Endodermal cell (in vitro differentiated cells): ENCODE measurements at places on chromosomes 7 and 10. TPM values are rescaled to one million over a fixed set of nuclear protein-coding genes. Genes with fewer than 3 reads are reported as not detected.

CPN1 gene
- total RNA-seq: 0.31 to 0.71 TPM (median 0.61 TPM) in 3 replicates

DNA sequence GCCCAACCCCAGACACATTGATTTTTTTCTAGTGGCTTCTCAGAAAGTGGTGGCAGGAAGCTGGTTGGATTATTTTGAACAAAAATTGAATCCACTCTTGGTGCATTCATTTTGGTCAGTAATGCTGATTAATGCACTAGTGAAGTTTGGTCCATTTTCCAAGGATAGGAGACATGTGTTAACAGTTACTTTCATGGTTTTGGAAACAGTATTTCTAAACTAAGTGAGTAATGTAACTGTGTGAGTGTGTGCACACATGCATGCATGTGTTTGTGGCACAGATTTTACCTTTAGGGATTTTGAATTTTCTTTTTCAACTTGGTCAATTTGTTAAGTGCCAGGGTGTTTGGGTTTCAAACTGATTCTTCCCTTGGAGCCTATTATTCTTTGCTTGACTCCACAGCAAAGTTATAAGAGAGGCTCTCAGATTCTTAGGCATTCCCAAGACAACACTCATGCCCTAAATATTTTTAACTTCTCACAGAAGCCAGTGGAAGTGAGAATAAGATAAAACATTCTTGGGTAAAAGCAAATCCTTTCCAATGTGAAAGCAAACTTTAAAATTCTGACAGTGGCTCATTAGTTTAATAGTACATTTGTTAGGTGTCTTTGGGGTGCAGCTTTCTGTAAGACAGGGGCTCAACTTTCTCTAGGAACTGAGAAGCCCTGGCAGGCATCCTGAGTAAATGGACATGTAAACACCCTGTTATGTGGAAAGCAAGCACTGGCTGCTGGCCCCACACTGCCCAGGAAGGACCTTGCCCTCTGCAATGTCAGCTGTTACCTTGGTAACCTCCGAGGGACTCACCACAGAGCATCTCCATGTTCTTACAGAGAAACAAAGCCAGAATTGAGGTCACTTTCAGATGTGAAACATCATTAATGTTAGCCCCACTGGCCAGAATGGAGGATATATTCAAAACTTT is 68.4 kb downstream of the ASAH2B start:
- H3K27me3 ChIP-seq: no peaks in the 10 kb centered on the region
- H3K36me3 ChIP-seq: no peaks in the 10 kb centered on the region
- H3K4me1 ChIP-seq: peaks cover 3% of the 10 kb centered on the region
- DNase-seq: no peak

TAC1 gene
- not detected in 3 replicates for total RNA-seq

DNA sequence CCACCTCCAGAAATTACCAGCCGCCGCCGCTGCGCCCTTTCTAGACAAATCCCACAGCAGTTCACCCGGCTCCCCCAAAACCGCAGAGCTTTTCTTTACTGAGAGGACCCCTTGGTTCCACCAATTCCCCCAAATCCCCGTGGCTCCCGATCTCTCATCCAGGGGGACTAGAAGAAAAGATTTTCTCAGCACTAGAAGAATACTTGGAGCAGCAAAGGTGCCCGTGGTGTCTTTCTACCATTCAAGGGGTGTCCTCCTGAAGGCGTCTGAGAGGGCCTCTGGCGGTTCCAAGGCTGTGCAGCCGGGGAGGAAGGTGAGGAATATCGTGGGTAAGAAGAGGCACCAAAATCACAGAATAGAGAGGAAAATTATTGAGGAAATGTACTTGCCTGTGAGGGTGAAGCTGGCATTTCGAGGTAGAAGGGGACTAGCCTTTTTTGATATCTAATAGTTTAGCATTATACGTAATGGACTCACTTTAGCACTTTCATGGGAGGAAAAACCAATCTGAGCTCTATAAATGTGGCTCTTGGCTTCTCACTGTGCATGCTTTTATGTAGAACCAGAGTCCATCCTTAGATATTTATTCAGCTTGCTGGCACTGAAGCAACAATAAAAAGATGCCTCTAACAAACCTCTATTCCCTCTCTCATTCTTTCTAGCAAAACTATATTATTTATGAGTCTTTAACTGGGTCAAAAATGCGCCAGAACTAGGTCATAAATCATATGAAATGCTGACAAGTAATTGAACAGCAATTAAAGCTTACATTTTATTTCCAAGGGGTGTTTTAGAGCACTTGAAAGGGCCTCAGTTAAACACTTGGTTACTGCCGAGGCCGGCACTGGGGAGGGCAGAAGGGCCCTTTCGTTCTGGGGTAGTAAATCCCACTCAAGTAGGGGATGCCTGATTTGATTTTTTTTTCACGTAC is 13.8 kb upstream of the HOXA2 start:
- no peak for DNase-seq
- H3K27ac ChIP-seq: no peak overlapping the region
- peaks cover 97% of the 10 kb centered on the region for H3K27me3 ChIP-seq
- no peak overlapping the region for H3K4me3 ChIP-seq
- no peaks in the 10 kb centered on the region for H3K36me3 ChIP-seq
- H3K4me1 ChIP-seq: no peaks in the 10 kb centered on the region

PPP1R17 gene
- total RNA-seq: not detected in 3 replicates

DNA sequence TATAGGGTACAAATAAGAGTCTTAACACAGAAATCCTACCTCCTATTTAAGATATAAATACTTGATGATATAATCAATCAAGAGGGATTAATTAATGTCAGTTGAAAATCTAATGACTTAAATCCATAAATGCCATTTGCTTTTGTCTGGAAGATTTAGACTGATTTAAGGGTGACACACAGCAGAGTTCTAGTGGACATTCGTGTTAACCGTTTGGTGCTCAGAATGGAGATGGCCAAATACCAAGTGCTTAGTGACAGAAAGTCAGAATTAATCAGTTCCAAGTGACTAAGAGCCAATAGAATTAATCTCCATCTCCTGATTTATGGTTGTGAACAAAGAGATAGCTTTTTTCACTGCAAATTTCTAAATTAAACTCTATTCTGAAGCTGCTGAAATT is 36.2 kb downstream of the NAMPT start:
- no peak overlapping the region for H3K27ac ChIP-seq
- H3K27me3 ChIP-seq: no peaks in the 10 kb centered on the region
- no peak for DNase-seq
- peaks cover 60% of the 10 kb centered on the region for H3K36me3 ChIP-seq
- no peak overlapping the region for H3K4me3 ChIP-seq

DNA sequence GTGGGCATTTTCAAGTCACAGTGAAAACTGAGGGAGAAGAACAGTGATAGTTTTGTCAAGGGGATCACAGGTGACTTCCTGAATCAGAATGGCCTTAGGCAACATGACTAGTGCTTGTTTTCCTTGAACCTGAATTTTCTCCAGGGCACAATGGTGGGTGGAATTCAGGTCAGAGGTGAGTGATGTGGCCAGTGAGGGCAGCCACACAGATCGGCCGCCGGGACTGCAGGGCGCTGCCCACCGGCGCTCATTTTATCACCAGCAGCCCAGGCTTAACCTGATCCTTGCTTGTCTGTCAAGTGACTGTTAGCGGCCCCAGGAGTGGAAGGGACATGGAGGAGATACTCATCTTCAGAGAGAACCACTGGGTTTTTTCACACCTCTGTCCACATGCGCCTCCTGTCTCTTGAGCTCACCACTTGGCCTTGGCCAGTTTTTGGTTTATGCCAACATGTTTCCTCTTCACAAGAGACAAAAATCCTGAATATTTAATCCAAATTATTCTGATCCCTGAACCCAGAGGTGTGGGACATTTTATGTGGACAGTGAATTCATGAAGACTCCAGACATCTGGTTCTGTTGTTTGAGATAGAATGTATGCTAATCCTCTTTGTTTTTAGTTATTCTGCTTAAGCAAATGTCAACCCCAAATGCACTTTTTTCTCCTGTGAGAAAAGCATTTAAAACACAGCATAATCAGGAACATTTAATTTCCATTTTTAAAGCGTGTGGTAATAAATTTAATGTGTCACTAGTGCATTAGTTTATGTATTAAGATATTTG is 108.7 kb downstream of the DOCK1 start:
- no peaks in the 10 kb centered on the region for H3K27me3 ChIP-seq
- H3K27ac ChIP-seq: no peak overlapping the region
- H3K36me3 ChIP-seq: peaks cover 65% of the 10 kb centered on the region
- H3K4me1 ChIP-seq: no peaks in the 10 kb centered on the region
- DNase-seq: no peak

DNA sequence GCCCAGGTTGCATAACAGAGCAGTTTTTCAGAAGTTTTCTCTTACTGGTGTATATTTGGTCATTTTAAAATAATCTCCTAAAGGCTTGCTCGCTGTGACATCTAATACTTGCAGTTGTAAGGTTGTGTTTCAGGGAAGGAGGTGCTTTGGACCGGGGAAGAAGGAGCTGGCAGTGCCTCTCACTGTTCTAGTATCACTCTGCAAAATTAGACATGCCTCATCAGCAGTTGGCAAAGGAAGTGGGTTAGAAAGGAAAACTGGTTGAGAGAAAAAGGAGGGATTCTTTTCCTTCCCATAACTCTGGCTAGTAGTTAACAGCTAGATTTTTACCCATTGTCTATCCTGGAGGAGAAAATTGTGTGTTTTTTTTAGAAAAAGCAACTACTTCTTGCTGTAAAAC is 34.8 kb downstream of the CUL1 start:
- peaks cover 31% of the 10 kb centered on the region for H3K36me3 ChIP-seq
- no peaks in the 10 kb centered on the region for H3K4me1 ChIP-seq
- DNase-seq: no peak

DNA sequence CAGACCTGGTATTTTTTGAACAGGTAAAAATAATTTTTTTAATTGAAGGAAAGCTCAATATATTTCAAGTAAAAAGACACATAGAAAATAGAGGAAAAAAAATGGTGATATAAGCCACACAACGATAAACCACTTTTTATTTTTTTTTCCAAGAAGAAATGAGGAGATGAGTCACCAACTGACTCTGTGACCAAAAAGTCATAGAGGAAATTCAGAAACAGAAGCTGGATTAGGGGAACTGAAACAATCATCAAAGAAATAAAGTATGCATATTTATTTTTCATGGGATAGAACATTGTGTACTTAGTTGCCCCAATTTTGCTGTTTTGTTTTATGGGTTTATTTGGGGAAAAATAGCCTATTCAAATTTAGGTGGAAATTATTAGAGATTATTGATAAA is 176.8 kb upstream of the AGR3 start:
- H3K27me3 ChIP-seq: no peaks in the 10 kb centered on the region
- H3K4me3 ChIP-seq: no peak overlapping the region
- H3K36me3 ChIP-seq: no peaks in the 10 kb centered on the region
- DNase-seq: no peak
- H3K27ac ChIP-seq: no peak overlapping the region

PNLIPRP1 gene
- not detected in 3 replicates for total RNA-seq

GRCh38 chr7:155439311-155440017 is 18.5 kb upstream of the EN2 start:
- no peak overlapping the region for H3K27ac ChIP-seq
- H3K4me1 ChIP-seq: no peaks in the 10 kb centered on the region
- no peaks in the 10 kb centered on the region for H3K36me3 ChIP-seq
- H3K27me3 ChIP-seq: peaks cover 91% of the 10 kb centered on the region
- DNase-seq: no peak
